ENCODE measurements at places on chromosomes 11 and 22. TPM values are rescaled to one million over a fixed set of nuclear protein-coding genes. Genes with fewer than 3 reads are reported as not detected.

FLRT1 gene
- total RNA-seq = not detected

GRCh38 chr22:37393746-37394145 lies 33.5 kb downstream of the ELFN2 start:
- no peak for DNase-seq

DNA sequence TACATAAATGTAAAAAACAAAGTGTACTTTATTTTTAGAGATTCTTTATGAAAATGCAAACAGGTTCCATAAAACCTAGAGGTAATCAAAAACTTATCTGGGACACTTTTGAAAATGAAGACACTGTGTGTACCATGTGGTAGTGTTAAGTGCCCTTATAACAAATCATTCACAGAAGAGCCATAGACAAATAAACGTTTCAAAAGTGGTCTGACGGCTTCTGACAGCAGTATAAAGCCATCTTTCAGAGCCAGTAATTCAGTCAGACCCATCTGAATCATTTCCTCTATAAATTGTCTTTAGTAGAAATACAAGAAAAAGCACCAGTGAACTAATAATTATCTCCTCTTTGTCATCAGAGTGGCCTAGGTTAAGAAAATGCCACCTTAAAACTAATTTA lies 100.0 kb downstream of the PAX6 start:
- DNase-seq = no peak

- no peak for DNase-seq
Measured at GRCh38 chr22:29753808-29754657, 12.8 kb downstream of the ZMAT5 start.

GRCh38 chr11:100756559-100756958 lies 69.5 kb downstream of the ARHGAP42 start:
- no peak for DNase-seq

DNA sequence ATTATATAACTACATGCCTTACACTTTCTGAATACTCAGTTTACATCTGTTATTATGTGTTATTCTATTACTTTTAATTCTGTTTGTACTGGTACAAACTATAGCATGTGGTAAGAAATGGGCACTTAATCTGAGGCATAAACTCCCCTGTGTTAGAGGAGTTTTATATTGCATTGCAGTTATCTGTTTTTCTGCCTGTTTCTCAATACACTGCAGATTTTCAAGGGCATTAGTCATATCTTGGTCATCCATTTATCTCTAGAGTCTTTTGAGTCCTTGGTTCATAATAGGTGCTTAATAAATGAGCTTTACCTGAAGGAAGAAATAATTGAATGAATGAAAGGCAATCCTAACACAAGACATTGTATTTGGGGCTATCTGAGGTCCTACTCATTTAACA lies 182.9 kb upstream of the CTSC start:
- no peak for DNase-seq

- DNase-seq = no peak
Measured at GRCh38 chr22:23774922-23775436, 2.3 kb downstream of the MMP11 start.

DNA sequence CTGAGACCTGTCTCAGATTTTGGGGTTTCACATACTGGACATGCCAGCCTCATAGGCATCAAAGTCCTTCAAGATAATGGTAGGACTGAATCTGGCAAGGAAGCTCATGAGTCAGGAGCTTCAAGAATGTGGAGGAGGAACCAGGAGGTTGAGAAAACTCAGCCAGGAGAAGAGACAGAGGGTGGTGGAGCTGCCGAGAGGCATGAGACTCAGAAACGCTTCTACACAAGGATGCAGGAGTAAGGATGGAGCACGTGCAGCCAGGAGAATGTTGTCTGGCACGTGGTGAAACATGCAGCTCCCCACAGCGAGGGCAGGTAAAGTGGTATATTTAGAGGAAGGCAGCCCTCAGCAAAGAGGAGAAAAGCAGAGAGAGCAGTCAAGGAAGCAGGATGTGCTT lies 148.7 kb upstream of the ISX start:
- DNase-seq = no peak
